ENCODE measurements at places on chromosomes 7 and 10.

DNA sequence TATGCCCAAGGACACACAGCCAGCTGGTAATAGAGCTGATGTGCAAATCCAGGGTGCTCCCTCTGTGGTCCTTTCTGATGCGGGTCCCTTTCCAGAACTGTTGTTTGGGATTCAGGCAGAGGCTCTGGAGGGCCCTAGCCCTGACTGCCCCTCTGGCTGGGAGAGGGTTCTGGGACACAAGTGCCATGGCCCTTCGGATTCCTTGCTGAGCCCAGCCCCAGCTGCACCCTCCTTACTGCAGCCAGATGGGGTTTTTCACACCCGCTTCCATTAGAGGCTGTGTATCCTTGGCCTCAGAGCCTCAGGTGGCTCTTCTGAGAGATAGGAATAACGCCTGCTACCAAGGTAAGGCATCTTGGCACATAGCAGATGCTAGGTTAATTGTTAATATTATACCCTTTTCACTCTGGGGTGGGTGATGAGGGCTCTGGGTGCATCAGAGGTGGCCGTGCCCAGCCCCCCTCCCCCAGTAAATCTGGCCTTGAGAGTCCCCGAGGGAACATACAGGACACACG, 89.8 kb upstream of the LRRC4 start:
- DNase-seq: no peak

GRCh38 chr10:68666280-68666760, 54.7 kb upstream of the CCAR1 start:
- peak; percentile 24 for DNase-seq

DNA sequence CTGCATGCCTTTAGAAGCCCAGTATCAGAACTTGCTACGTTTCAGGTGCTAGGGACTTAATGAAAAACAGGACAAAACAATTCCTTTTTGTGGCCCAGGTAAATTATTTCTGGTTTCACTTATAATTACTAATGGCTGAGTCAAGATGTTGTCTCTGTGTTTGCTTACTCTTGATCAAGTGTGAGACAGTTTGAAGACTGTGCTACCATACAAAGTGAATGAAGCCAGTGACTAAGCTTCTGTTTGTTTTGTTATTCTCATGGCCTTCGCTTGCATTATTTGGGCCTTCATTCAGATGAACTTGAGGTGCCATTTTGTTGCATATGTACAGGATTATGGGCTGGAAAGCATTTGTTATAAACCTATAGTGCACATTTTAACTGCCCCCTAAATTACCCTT, 17.9 kb downstream of the SMNDC1 start:
- no peak for DNase-seq

DNA sequence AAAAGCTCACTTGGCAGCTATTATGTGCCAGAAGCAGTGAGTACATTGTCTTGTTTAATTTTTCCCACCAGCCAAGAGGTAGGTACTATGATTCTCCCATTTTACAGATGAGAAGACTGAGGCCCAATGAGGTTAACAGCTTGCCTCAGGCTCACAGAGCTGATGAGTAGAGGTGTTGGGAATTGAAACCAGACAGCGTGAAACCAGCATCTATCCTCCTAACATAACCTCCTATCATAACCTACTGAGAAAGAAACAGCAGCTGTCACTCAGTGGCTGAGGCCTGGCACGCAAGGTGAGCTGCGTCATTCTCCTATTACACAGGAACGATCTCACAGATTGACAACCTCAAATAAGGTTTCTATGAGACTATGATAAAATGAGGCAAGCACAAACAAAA, 6.2 kb downstream of the PYROXD2 start:
- no peak for DNase-seq

- DNase-seq: no peak
These were observed 172.3 kb downstream of the RAPGEF5 start for GRCh38 chr7:22184549-22185199.

GRCh38 chr10:96918214-96919002, 86.3 kb downstream of the LCOR start:
- DNase-seq: no peak

DNA sequence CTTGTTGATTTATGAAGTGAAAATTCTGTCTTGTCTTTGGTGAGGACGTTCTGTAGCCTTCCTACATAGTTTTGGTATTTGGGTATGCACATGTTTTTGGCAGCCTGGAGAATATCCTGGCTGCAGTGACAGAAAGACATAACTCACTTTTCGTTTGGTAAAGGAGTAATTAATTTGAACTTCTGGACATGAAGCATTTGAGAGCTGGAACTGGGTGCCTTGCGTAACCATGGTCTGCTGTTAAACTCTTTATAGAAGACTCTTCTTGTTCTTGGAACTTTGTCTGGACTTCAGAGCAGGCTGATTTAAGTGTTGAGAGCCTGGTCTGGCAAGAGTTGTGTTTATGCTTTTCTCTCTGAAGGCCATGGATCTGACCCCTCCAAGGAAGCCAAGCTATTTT, 231.3 kb downstream of the LRMDA start:
- DNase-seq: no peak

DNA sequence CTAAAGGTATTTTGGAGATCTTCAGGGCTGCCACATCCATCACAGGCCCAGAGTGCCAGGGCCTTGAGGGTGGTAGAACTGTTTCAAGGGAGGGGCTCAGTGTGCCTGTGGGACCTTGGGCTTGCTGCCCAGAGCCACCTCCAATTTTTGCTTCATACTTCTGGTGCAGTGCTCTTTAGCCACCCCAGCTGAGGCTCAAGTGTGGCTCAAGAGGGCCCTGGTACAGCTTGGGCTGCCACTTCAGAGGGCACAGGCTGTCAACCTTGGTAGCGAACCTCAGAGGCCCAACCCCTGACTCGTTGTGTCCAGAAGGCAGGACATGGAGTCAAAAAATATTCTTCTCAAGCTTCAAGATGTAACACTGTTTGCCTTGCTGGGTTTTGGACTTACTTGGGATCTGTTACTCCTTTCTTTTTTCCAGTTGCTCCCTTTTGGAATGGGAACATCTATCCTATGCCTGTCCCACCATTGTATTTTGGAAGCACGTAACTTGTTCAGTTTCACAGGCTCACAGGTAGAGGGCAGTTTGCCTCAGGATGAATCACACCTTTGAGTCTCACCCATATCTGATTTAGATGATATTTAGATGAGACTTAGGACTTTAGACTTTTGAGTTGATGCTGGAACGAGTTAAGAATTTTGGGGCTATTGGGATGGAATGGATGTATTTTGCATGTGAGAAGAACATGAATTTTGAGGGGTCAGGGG, 224.8 kb downstream of the RPS24 start:
- no peak for DNase-seq

DNA sequence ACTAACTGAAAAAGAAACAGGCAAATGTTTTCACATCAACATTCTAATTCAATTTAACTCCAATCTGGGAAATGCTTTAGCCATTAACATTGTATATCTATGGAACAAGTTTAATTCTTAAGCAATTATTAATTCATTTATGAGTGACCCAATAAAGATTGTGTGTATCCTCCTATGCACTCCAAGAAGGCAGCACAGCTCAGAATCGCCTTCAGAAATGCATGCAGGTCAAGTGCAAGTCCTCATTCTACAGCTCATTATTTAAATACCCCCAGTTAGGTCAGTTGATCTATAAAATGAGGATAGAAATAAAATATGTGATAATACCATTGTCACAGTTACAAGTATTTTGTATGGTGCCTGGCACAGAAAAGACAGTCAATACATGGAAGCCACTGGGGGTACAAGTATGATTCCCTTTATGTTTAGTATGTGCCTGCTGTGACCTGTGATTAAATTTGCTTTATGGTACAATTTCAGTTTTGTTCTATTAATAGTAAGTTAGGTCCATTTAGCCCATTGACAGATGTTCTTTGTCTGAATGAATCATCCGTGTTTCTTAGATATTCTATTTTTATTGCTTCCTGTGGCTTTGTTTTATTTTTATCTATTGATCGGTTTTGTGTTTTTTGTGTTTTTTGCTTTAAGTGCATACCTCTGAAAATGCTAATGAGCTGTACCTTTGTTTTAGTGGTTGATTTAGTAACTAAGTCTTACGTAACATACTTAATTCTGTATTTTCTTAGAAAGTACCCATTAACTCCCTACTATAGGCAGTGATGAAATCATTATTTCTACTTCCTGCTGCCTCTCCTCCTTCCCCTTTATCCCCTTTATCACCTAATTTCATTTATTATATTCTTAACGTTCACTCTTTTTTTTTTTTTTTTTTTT, 42.8 kb downstream of the CPXM2 start:
- no peak for DNase-seq

GRCh38 chr7:125984795-125985194, 1055.2 kb upstream of the POT1 start:
- no peak for DNase-seq

GRCh38 chr7:138948403-138948802, 32.8 kb downstream of the KIAA1549 start:
- DNase-seq: no peak

GRCh38 chr7:5443678-5444077, 20.0 kb upstream of the TNRC18 start:
- DNase-seq: no peak

DNA sequence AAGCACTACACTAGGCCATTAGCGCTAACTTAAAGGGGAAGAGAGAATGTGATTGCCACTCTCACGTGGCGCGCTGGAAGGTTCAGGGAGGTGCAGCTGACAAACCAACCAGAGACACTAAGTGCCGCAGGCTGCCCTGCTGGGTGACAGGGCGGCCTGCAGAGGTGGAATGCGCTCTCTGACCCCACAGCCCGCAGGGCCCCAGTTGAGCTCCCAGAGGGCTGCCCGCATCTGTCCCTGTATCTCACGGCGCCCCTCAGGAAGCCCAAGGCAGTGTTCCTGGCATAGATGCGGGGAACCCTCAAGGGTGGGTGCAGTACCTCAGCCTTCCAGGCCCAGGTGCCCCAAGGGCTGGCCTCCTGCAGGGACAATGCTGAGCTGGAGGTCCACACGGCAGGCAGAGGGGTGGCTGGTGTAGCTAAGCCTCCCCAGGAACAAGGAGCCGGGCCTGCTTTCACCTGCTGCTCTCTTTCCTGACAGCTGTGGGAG, 66.6 kb downstream of the CALML3 start:
- DNase-seq: no peak

- peak; percentile 78 for DNase-seq
These were observed 38.2 kb downstream of the WDR37 start for GRCh38 chr10:1094112-1095057.

GRCh38 chr10:79905322-79906314, 43.3 kb downstream of the SFTPD start:
- peak; percentile 36 for DNase-seq

DNA sequence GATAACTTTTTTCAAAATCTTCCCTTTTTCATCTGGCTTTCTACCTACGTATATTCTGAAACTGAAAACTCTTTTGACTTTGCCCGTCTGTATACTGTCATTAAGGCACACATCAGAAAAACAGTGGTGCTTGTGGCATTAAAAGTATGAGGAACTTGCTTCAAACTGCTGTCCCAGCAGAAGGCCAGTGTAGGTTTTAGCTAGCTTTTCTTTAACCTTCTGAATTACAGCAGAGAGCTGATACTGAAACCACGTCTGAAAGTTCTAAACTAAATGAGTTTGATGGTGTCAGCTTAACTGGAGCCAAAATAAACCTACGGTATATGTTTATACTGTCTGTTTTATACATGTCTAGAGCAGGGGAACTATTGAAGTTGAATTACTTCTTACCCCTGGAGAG, 283.4 kb downstream of the TFEC start:
- DNase-seq: no peak

DNA sequence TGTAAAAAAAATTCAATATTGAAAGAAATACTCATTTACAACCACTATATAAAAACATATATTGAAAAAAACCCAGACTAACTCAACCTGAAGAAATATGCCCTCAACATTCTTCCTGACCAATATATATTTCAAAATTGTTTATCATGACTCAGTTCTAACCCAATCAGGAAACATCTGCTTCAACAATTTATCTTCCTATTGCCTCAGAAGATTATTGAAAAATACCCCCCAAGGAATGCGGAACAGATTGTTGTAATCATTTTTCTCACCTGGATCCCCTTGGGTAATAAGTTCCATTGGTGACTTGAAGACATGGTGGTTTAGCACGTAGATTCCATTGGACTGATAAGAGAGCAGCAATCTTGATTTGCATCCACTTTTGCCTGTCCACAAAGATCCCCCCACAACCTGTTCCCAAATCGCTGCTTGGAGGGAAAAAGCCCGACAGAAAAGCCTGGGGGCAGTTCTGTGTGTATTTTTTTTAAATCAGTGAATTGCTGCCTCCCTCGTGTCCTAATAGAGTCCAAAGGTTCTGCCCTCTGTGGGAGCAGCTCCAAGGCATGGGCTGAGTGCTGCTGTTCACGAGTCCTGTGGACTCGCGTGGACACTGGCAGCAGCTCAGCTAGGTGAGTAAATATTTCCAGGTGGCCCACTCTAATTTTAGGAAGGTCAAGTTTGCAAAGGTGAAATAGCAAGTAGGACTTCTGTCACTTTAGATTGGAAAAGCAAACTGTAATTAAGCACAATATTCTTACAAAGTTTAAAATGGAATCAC, 5.9 kb upstream of the INHBA start:
- DNase-seq: no peak

DNA sequence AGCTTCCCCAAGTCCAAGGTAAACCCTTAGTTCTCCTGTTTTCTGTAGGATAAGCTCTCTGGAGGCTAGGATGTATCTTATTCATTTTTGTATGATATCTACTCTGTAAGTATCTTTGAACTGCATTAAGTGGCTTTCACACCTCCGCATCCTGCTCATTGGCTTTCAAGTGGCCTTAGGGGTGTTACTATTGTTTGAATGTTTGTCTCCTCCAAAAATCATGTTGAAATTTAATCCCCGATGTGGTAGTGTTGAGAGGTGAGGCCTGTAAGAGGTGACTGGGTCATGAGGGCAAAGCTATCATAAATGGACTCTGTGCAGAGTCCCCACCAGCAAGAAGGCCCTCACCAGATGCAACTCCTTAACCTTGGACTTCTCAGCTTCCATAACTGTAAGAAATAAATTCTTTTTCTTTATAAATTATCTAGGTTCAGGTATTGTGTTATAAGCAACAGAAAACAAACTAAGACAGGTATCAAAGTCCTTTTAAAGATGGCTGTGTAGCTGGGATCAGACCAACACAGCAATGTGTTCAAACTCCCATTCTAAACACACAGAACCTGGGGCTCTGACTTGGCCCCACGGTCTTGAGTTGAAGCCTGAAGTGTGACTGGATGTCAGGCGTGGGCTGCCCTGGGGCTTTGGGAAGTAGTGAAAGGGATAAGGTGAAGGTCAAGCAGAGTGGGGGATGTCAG, 25.9 kb downstream of the TBXAS1 start:
- no peak for DNase-seq

DNA sequence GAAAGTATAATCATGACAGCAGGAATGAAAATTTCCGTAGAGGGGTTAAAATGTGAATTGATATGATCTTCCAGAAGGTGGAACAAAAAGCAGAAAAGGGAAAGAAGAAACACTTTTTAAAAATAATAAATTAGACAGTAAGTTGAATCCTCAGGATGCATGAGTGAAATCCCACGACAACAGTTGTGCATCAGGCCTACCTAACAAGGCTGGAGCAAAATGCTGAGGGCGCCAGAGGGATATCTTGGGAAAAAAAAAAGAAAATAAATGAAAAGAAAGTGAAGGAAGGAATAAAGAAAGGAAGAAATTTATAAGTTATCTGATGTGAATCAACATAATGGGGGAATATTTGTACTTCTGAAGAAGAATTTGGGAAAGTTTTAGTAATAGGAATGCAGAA, 13.0 kb upstream of the HUS1 start:
- DNase-seq: no peak

GRCh38 chr7:6416516-6417145, 31.1 kb downstream of the DAGLB start:
- DNase-seq: no peak

Data from activated CD4-positive, alpha-beta T cell treated with anti-CD3 and anti-CD28 coated beads, Interleukin-2, Interleukin-4, amounts not matched to agents 100 ng/mL and 50 ng/mL, durations not matched to agents 16 hours and 8 hours (primary cell).